ENCODE measurements at places on chromosomes 5 and 9. TPM values are rescaled to one million over a fixed set of nuclear protein-coding genes. Genes with fewer than 3 reads are reported as not detected.

SLC36A3 gene
- not detected for polyA plus RNA-seq

C5 gene
- polyA plus RNA-seq: 14.1 TPM

MZB1 gene
- 1.9 TPM for polyA plus RNA-seq

SERF1A gene
- 1.5 TPM for polyA plus RNA-seq

ATP10B gene
- 0.11 TPM for polyA plus RNA-seq

CYSRT1 gene
- polyA plus RNA-seq: not detected

TTC16 gene
- polyA plus RNA-seq: 0.06 TPM
